ENCODE measurements at places on chromosomes 16 and 17.

DNA sequence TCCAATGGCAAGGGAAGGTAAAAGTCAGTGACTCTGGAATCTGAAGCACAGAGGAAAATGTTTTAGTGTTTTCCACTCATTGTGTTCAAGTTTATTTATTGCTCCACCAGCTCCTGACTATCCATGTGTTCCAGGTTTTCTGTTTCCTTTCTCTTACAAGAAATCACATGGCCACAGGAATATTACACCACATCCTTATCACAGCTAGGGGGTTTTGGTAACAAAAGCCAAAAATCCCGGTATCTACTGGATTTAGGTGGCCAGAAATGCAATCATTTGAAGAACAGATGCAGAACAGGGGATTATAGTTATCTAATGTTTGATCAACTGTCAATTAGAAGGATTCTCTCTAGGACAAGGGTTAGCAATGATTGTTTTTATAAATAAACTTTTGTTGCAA, 47.9 kb downstream of the STH start:
- H3K27me3 ChIP-seq, result no peaks in the 10 kb centered on the region
- DNase-seq, result no peak
- H3K36me3 ChIP-seq, result peaks cover 69% of the 10 kb centered on the region
- no peak overlapping the region for H3K4me3 ChIP-seq
- H3K27ac ChIP-seq, result no peak overlapping the region

DNA sequence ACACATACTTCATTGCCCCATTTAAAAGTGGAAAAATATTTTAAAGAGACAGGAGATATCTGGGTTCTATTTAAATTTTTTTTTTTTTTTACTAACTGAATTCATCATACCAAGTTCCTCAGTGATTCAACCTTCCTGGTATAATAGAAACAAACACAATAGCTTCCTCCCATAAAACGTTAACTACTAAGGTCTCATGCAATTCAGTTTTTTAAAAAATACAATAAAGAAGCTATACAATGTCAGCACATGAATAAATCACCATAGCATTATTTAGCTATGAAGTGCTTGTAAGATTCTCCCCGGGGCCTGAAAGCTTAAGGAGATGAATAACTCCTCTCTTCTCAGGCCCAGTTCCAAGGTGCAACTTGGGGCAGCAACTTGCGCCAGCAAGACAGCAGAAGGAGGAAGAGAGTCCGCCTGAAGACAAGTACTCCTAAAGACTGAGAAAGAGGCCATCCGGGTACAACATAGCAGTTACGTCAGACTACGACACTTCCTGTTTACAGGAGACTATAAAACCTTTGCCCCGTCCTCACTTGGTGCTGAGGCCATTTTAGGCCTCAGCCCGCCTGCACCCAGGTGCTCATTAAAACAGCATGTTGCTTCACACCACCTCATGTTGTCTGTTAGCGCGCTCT, 81.5 kb downstream of the MYO1D start:
- H3K4me1 ChIP-seq, result no peaks in the 10 kb centered on the region
- no peak for DNase-seq
- H3K36me3 ChIP-seq, result no peaks in the 10 kb centered on the region
- H3K27ac ChIP-seq, result no peak overlapping the region
- H3K4me3 ChIP-seq, result no peak overlapping the region

DNA sequence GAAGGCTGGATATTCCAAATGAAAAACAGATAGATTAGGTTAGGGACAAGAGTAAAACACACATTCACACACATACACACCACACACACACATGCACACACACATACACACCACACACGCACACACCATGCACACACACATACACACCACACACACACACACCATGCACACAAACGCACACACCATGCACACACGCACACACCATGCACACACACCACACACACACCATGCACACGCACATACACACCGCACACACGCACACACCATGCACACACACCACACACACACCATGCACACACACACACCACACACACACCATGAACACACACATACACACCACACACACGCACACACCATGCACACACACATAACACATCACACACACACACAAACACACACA, 203.7 kb upstream of the ZFHX3 start:
- H3K27me3 ChIP-seq, result no peaks in the 10 kb centered on the region
- no peaks in the 10 kb centered on the region for H3K36me3 ChIP-seq
- no peak overlapping the region for H3K27ac ChIP-seq
- H3K4me3 ChIP-seq, result no peak overlapping the region

- H3K4me3 ChIP-seq, result no peak within 1 kb of the TSS
- H3K4me1 ChIP-seq, result peaks cover 9% of the 10 kb centered on the region
- no peaks in the 10 kb centered on the region for H3K36me3 ChIP-seq
- DNase-seq, result no peak
- no peaks in the 10 kb centered on the region for H3K27me3 ChIP-seq
- no peak within 1 kb of the TSS for H3K27ac ChIP-seq
These were observed at the start of gene NUPR1 for GRCh38 chr16:28538733-28539596. Gene NUPR1, minus strand, starts transcription at chr16:28538974. Its CDS starts 67 bp downstream, at chr16:28538907.

DNA sequence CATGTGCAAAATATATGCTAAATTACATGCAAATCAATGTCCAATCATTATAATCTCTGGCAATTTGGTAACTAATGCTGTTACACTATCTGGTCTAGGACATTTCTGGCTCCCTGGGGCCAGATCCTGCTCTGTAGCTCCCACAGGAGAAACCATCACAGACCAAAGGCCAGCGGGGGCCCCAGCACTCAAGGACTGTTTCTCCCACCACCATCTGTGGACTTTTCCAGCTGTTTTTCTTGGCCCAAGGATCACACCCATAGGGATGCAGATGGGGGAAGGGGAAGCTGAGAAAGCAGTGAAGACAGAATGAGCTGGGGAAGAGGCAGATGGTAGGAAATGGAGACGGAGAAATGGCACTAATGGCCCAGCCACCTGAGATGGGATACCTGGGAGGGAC, at the start of gene HIGD1B:
TSS of gene HIGD1B (plus strand) at position 298 of the 400 bp plus-strand sequence. CDS start 270 bp downstream, outside the sequence.
- H3K4me1 ChIP-seq, result no peaks in the 10 kb centered on the region
- H3K4me3 ChIP-seq, result no peak within 1 kb of the TSS

GRCh38 chr16:6016530-6017184, 919.1 kb upstream of the EEF2KMT start:
- H3K27me3 ChIP-seq, result no peaks in the 10 kb centered on the region
- H3K4me1 ChIP-seq, result no peaks in the 10 kb centered on the region
- no peak for DNase-seq
- H3K27ac ChIP-seq, result no peak overlapping the region

DNA sequence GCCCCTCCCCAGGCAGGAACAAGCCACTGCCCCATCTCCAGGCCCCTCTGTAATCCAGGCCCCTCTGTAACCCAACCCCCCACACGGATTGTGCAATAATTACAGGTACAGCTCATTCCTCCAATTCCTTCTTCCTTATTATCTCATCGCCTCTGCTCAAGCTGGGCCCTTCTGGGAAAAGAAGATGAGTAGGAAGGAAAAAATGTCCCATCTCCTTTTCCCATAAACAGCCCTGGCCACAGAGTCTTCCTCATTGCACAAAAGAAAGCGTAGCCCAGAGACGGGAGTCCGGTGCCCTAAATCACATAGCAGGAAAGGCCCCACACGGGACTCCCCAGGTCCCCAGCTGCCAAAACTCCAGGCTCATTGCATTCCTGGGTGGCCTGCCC, 3.6 kb upstream of the LITAFD start:
- H3K27me3 ChIP-seq, result no peaks in the 10 kb centered on the region
- H3K4me1 ChIP-seq, result peaks cover 3% of the 10 kb centered on the region
- no peak for DNase-seq
- no peak overlapping the region for H3K27ac ChIP-seq
- H3K4me3 ChIP-seq, result no peak overlapping the region

DNA sequence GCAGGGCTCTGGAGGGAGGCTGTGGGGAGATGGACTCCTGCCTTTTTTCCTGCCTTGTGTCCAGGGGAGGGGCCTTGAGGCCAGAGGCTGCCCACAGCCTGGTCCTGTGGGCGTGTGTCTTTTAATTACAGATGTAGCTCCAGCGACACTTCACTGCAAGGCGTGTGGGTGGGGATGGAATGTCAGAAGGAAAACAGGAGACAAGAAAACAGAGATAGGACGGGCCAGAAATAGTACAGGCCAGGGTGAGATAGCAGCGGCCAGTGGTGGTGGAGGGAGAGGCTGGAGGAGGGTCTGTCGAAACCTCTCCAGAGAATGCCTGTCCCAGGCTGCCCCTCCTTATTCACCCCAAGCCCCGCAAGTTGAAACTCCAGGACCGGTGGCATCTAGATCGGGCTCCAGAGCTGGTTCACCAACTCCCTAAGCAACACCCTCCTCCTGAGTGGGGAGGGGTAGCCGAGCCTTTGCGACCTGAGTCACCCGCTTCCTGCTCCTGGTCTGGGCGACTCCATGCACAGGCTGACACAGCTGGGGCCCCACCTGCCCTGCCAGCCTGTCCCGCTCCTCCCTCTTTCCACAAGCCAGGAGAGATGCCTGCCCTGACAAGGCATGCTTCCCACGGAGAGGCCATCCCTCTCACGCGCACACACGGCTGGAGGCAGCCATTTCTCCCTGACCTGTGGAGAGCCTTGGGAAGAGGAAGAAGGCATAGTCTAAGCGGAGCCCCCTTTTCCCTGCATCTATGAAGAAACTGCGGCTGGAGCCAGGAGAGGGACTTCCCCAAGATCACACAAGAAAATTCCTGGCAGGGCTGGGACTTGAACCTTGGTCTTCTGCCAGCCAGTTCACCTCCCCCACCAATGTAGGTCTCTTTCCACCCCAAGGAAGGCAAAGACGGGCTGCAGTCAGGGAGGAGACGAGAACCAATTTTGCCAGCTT, 6.6 kb upstream of the JUP start:
- no peak overlapping the region for H3K4me3 ChIP-seq
- no peak for DNase-seq
- H3K36me3 ChIP-seq, result no peaks in the 10 kb centered on the region
- H3K27ac ChIP-seq, result no peak overlapping the region
- no peaks in the 10 kb centered on the region for H3K4me1 ChIP-seq

GRCh38 chr17:16583781-16584180, 14.8 kb upstream of the ZNF287 start:
- no peak for DNase-seq
- H3K27ac ChIP-seq, result peak overlapping the region; percentile 63
- H3K4me1 ChIP-seq, result peaks cover 4% of the 10 kb centered on the region

DNA sequence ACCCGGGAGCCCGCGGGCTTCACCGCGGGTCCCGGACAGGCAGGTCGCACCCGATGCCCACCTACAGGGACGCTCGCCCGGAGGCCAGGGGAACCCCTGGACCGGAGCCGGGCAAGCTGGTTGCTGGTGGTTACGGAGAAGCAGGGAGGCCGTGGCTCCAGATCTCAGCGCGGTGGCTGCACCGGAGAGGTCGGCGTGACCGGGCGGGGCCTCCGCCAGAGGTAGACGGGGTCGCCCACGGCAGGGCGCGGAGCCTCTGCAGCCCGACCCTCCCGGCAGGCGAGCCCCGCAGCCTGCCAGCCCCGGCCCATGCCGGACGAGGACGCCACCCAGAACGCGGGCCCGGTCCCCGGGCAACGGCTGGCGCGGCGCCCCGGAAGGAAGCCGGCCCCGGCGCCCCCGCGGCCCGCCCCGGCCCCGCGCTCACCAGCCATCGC, 341 bp downstream of the PCYT2 start:
- DNase-seq, result no peak
- peaks cover 48% of the 10 kb centered on the region for H3K36me3 ChIP-seq
- peak overlapping the region; percentile 53 for H3K27ac ChIP-seq
- H3K4me1 ChIP-seq, result peaks cover 14% of the 10 kb centered on the region

DNA sequence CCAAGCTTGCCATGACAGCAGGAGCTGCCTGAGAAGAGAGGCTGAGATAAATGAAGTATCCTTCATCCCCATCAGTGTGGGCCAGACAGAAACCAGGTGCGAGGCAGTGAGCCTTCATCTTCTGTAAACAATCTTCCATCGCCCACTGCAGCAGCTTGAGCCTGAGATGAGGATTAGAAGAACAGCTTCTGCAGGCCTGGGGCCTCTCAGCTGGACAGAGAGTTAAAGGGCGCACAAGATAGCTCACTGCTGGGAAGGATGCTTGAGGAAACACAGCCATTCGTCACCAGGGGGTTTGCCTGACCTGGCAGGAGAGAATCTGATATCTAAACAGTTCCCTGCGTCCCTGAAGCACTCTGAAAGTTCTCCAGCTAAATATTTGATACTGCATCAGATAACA, 27.1 kb downstream of the HOXB1 start:
- H3K4me1 ChIP-seq, result peaks cover 3% of the 10 kb centered on the region
- H3K27ac ChIP-seq, result no peak overlapping the region
- H3K36me3 ChIP-seq, result no peaks in the 10 kb centered on the region
- DNase-seq, result no peak
- no peak overlapping the region for H3K4me3 ChIP-seq

- no peak overlapping the region for H3K4me3 ChIP-seq
- peaks cover 4% of the 10 kb centered on the region for H3K4me1 ChIP-seq
- no peaks in the 10 kb centered on the region for H3K36me3 ChIP-seq
- no peak overlapping the region for H3K27ac ChIP-seq
- H3K27me3 ChIP-seq, result no peaks in the 10 kb centered on the region
These were observed 4.4 kb downstream of the DHRS7B start for GRCh38 chr17:21131137-21131536.

DNA sequence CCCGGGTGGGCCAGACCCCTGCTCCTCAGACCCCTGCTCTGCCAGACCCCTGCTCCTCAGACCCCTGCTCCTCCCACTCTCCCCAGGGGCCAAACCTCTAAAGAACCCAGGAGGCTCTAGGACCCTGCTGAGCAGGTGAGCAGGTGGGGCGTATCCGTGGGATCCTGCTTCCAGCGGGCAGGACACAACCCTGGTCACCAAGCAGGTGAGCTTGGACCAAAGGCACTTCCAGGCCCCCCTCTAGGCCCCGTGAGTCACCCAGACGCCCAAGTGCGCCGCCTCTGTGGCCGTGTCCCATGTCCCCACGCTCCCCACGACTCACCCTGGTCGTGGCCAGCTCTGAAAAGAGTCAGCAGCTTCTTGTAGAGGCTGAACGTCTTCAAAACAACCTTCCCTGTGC, 5.0 kb downstream of the CYBC1 start:
- no peaks in the 10 kb centered on the region for H3K27me3 ChIP-seq
- H3K4me1 ChIP-seq, result peaks cover 8% of the 10 kb centered on the region
- H3K27ac ChIP-seq, result no peak overlapping the region
- no peak overlapping the region for H3K4me3 ChIP-seq
- DNase-seq, result no peak
- peaks cover 47% of the 10 kb centered on the region for H3K36me3 ChIP-seq

DNA sequence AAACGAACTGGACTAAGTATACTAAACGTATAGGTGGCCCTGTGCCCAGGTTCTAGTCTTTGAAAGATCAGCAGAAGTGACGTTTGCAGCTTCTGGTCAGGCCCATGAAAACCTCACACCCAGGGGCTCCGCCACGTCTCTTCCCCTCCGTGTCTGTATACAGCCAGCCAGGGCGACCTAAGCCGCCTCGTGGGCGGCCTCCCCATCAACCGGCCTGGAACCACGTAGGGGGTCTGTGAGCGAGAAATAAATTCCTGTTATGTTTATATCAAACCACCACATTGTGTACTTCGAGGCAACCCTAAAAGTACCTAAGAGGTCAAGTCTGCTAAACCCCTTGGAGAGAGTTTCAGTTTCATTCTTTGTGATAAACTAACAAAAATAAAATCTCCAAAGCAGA, 6.8 kb downstream of the TK1 start:
- no peak overlapping the region for H3K27ac ChIP-seq
- no peaks in the 10 kb centered on the region for H3K36me3 ChIP-seq
- DNase-seq, result no peak
- H3K4me3 ChIP-seq, result no peak overlapping the region

GRCh38 chr16:67878232-67878631, 5.4 kb downstream of the EDC4 start:
- H3K4me1 ChIP-seq, result peaks cover 28% of the 10 kb centered on the region
- DNase-seq, result no peak
- H3K27ac ChIP-seq, result no peak overlapping the region
- H3K4me3 ChIP-seq, result no peak overlapping the region
- H3K27me3 ChIP-seq, result no peaks in the 10 kb centered on the region
